AG04449 (cell line): ENCODE measurements at places on chromosomes 2 and 18.

GRCh38 chr2:182895169-182895568 is 28.7 kb upstream of the FRZB start:
- DNase-seq: no peak

- DNase-seq: no peak
Observed at GRCh38 chr2:101107241-101107640, 43.9 kb downstream of the TBC1D8 start.

DNA sequence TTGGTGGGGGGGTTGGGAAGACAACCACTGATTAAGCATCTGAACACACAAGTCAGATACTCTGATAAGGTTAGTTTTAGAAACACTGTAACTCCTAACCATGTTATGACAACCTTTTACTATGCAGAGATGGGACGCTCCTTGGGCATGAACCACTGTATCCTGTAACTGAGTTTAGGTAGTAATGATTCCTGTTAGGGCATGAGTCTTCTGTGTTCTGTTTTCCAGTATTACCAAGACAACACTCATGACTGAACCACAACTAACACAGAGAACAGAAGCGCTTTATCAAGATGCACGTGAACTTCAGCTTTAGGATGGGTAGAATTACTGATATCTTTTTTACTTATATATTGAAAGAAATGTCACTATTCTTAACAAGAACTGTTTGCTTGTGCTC is 14.1 kb upstream of the CREB1 start:
- DNase-seq: no peak

DNA sequence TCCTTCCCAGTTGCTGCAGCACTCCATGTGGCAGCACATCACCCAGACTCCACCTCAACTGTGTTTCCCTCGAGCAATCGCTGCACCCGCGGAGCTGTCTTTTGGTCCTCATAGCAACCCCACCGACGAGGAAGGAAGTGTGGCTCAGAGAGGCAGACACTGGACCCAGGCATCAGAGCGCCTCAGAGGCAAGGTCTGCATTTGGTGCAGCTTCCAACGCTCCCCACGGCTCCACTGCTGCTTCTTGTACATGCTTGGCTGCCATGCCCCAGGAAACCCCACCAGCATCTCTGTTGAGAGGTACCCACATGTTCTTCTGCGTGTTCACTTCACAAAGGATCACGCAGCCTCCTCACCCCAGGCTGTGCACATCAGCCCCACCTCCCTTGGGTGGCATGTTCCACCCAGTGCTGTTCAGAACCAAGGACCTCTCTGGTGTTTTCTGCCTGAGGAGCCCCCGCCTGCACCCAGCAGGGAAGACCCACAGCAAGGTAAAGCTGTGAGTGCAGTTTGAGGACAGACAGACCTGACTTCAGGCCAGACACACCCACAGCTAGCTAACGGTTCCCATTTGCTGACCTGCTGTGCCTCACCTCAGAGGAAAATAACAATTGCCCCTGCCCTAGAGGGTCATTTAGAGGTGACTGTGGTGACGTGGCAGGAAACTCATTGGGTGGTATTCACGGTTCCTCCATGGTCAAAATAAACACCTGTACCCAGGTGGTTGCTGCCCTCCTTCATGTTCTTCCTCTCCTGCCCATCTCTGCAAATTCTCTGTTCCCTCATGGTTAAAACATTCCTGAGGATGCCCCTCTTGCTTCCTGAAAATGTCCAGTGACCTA is 326.3 kb upstream of the MYT1L start:
- no peak for DNase-seq

DNA sequence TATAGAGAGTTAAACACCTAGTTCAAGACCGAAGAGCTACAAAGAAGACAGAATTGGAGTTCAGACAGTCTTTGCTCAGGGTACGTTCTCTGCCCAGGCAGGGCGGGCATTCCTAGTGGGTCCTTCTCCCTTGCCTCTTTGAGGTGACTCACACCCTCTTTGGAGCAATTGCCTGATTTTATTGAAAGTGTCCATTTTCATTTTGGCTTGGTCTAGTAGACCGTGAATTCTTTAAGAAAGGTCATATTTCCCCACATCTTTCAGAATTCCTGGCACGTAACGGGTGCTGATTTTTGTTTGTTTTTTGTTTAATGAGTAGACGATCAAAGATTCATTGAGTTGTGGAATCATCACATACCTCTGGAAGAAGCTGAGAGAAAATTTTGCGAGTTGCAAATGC is 871.5 kb downstream of the RNF144A start:
- DNase-seq: no peak

DNA sequence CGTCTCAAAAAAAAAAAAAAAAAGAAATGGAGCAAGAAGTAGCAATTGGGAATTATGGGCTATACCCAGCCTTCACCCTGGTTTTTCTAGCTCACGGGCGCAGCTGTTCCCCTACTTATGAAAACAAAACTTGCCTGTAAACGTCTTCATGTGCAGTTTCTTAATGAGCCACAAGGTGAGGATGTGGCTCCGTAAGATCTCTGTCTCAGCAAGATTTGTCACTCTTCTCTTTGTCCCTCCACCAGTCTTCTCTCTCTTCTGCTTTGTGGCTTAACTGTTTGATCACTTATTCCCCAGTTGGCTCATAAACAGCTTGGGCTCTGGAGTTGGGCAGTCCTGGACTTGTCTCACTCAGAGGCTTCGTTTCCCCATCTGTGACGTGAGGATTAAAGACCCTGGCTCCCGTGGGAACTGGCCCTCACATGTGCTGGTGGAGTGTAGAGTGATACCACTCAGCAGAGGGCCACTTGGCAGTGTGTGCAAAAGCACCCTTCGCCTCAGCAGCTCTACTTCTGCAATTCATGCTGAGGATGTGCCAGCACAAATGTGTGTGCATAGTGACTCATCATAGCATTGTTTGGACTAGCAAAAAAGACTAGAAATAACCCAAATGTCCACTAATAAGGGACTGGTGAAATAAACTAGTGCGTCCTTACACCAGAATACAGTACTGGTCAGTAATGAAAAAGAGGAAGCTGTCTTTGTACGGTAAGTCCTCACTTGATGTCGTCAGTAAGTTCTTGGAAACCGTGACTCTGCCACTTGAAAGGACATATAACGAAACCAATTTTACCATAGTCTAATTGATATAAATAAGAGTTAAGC is 8.7 kb downstream of the CEP68 start:
- DNase-seq: peak; percentile 76

GRCh38 chr2:217617616-217618022 is 385.2 kb downstream of the TNS1 start:
- DNase-seq: no peak

GRCh38 chr18:56709463-56709862 is 58.3 kb downstream of the WDR7 start:
- peak; percentile 58 for DNase-seq

DNA sequence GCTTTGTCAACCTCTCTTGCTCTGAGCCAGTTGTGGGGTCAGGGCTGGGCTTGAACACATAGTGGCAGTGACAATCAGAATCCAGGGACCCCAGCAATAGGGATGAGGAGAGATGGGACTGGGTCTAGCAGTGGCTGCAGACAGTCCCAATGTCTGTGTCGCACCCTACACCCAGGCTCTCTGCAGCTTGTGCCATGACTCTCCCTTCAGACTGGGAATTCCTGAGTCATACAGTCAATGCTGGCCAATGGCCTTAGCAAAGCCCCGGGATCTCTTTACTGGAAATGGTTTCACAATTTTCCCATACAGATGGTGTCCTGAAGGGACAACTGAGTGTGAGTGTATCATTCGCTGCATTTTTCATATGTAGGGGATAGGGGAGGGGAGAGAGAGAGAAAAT is 74.2 kb upstream of the CELF4 start:
- DNase-seq: no peak

DNA sequence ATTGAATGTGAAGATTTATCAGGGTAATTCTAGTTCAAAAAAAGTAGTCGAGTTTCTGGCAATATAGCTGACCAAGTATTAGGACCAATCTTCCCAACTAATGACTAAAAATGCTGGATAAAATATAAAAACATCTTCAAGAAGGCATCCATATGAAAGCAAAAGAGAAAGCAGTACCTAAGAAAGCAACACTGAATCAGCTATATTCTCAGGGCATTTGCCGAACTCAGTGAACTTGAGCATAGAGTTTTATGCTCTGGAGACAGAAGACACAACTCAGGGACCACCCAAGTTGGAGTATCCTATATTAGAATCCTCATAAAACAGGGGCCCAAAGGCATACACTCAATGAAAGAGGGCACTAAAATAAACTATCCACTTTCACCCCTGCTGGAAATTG is 103.7 kb upstream of the HNRNPA3 start:
- DNase-seq: no peak

- DNase-seq: no peak
Observed at GRCh38 chr2:209663139-209663538, 108.5 kb upstream of the UNC80 start.

DNA sequence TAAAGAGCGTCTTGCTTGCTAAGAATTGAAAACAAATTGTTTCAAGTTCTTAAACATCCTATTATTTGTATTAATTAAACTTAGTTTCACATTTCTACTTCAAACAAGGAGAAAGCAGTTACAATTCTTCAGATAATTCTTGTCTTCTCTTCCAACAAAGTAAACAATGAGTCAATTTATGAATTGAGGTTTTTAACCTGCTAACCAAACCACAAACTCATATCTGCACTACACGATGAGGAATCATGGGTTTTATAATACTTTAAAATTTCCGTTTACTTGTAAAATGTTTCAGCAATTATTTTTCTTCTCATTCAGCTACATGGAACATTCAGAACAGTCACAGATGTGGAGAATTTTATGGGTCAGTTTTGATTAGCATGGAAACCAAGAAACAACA is 114.2 kb downstream of the SPIRE1 start:
- no peak for DNase-seq

DNA sequence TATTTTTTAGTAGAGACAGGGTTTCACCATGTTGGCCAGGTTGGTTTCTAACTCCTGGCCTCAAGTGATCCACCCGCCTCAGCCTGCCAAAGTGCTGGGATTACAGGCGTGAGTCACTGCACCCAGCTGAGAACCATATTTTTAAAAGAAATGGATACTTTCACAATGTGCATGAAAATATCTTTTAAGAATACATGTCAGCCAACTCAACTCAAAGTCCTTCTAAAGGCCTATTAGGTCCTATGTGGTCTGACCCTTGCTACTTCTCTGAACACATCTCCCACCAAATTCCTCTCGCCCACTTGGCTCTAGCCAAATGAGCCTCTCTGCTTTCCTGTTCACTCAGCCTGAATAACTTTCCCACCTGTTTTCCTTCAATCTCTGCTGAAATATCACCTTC is 119.6 kb downstream of the MTX2 start:
- no peak for DNase-seq

- DNase-seq: no peak
Observed at GRCh38 chr2:6071519-6071918, 379.3 kb downstream of the SOX11 start.

DNA sequence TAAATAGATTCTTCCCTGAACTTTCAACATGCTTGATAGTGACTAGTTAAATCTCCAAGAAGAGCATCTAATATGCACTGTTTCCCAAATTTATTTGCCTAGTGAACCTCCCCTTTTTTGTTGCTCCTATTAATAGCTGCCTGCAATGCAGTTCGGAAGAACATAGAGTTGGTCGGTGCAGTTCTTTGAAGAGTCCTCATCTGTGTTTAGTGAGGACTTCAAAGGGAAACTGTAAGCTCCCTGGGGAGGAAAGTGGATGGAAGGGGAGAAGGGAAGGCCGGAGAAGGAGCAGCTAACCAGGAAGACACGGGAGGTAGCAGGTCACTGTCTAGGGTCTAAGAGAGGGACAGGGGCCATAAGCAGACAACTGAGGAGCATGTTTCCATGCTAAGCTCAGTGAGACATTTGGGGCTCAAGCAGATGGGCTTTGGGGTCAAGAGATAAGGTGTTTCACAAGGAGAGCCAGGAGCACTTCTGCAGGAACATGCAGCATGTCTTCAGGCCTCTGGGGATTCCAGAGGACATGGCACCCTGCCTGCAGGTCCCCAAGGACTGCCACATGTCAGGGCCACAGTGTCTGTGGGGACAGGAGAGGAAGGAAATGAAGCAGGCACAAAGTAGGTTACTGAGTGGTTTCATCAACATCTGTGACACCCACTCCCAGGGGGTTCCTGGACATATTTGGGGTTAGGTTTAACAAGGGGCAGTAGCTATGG is 48.7 kb upstream of the ANXA4 start:
- no peak for DNase-seq

DNA sequence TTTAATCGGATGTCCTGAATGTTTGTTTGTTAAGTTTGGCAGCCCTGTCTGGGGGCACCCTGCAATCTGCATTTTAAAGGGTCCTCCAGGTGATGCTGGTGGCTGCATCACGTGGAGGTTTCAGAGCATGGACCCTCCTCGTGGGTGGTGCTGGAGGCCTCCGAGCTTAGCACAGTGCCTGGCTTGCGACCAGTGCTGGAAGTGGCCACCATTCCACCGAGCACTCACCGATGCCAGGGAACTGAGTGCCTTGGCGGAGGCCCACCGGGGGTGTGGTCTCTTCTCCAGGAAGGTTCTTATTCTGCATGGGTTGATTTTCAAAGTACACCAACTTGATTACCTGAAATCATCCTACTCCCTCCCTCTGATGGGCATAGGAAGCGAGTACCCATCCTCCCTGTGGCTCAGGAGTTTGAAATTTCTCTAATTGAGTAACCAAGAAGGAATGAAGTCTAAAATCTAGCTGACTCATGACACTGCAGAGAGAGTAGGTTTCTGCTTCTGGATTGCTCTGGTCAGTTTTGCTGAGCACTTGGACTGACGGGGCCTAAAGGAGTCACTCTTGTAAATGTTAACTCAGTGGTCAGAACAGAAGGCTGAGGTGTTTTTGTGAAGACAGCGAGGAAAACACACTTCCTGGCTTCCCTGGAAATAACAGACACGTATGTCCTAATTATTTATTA is 58.1 kb upstream of the SLC66A3 start:
- peak; percentile 29 for DNase-seq

- no peak for DNase-seq
Observed at GRCh38 chr2:162382278-162382677, 38.3 kb downstream of the GCA start.

DNA sequence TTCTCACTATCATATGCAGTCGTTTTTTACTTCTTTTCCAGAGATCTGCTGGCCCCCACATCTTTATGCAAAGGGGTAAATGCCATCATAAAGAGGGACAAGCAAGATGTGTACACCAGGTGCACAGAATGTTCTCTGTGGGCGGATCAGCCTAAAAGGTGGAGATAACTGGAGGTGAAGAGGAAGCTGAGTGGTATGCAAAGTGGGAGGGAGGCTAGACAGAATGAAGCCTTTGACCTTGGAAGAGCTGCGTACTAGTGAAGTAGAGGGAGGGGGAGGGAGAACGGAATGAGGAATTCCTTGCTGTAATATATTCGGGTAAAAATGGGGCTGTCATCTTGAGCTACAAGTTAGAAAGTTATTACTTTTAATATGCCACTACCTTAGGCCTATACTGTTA is 287.5 kb upstream of the VRK2 start:
- DNase-seq: no peak

DNA sequence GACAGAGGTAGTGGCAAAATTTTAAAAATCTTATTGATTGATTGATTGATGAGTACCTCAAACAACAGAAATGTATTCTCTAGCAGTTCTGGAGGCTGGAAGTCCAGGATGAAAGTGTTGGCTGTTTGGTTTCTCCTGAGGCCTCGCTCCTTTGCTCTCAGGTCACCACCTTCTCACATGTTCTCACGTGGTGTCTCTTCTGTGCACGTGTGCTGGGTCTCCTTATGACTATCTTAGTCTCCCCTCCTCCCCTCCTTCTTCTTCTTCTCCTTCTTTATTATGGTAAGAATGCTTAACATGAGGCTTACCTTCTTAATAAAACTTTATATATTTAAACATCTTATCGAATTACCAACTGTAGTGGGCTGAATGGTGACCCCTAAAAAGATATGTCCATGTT is 446.0 kb upstream of the SPHKAP start:
- DNase-seq: no peak
